ENCODE measurements at places on chromosomes 3 and 15.

- no peak for DNase-seq
These were observed 211.0 kb downstream of the GBE1 start for GRCh38 chr3:81550415-81550814.

DNA sequence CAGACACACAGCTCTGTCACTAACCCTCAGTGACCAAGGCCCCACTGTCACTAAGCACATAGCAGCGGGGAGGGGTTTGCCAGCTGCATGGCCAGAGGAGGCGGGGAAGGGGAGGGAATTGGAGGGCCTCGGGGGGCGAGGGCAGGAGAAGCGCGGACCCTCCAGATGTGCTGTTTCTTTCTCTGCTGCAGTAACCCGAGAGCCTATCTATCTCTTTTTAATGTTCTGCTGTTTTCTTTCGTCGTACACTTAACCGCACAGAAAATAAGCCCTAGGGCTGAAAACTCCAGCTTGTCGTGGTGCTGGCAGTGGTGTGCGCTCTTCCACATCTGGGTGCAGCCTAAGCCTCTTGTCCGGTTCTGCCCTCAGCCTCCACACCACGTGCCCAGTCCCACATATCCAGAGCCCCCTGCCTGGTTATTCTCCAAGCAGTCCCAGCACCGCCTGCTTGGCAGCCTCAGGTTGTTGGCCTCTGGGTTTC, 51.1 kb downstream of the BDH1 start:
- DNase-seq = no peak

DNA sequence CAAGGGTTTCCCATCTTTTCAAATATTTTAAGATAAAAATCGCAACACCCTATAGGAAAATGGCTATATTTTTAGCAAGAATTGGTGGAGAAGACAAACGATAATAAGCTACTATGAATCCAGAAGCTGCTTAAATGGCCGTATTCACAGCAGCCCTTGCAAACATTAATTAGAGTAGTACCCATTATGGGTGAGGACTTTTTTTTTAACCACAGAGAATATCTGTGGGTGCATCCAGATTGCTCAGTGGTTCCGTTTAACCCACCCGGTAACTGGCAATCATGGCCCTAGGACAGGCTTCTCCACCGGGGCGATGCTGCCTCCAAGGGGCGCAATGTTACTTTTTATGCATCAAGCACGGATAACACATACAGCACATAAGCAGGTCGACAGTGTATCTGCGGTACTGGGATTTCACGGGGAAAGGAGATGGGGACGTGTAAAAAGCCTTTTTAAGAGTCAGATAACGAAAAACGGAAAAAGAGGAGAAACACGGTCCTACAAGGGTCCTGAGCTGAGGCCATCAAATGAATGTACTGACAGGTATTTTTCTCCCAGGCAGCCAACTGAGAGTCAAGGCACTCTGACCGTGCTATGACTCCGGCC, 968 bp upstream of the TMEM266 start:
- peak; percentile 51 for DNase-seq

- peak; percentile 47 for DNase-seq
These were observed 199.7 kb downstream of the ARRDC4 start for GRCh38 chr15:98160236-98160635.

- DNase-seq = no peak
These were observed 284.2 kb upstream of the ATP11B start for GRCh38 chr3:182508919-182509711.

DNA sequence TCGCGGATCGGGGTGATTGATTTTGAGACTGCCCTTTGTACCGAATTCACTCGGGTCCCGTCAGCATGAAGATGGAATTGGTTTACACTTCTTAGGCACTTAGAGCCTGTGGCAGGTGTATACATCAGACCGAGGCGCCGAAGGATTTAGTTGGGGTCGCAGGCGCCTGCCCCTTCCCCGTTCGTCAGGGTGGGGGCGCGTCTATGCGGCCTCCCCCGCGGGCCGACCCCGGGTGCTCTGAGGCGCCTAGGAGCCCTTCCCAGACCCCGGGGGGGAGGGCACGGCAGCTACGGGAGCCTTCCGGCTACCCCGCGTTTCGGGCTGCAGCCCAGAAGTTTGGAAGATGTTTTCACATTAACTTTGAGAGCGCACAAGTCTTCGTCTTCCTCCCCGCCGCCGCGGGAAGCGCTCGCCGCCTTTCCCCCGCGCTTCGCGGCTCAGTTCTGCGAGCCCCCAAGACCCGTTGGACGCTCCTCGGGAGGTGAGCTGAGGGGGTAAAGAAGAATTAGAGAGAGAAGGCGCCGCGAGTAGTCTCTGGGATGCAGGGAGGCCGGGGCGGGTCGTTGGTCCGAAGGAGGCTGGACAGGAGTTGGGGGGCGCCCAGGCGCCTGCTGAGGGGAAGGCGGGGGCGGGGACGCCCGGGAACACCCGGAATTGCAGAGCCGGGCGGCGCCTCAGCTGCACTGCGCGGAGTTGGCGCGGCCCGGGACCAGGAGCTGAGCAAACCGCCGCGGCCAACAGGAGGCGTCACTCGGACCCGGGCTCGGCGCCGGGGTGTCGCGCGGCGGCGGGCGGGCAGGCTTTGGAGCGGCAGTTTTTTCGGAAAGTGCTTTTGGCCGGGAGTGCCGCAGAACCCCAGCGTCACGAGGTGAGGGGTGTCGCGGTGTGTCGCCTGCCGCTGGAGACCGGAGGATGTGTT, 780 bp downstream of the TIPARP start:
- peak; percentile 65 for DNase-seq

GRCh38 chr3:116153174-116153573, 292.1 kb downstream of the LSAMP start:
- DNase-seq = no peak

- DNase-seq = no peak
These were observed 268.6 kb upstream of the SLITRK3 start for GRCh38 chr3:165464736-165465135.

Data from stimulated activated CD8-positive, alpha-beta memory T cell treated with anti-CD3 and anti-CD28 coated beads, Interleukin-4, amount 100 ng/mL, for 48 hours (primary cell).